ENCODE measurements at places on chromosomes 6 and 20.

DNA sequence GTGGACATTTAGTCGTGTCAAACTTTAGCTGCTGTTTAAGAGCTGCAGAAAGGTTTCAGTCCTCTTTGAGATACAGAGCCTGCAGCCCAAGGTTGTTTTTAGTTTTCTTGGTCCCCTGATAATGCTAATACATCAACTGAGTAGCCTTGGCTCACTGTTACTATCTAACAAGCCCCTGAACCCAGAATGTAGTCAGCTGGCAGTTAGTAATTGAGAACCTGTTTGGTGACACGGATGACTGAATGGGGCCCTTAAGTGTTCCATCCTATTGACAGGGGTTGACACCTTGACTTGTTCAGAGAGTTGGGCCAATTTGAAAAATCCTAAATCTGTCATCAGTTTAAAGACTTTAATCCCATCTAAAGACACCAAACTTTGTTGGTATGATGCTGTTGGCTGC, 2.8 kb downstream of the RTN4IP1 start:
- no peak for DNase-seq

DNA sequence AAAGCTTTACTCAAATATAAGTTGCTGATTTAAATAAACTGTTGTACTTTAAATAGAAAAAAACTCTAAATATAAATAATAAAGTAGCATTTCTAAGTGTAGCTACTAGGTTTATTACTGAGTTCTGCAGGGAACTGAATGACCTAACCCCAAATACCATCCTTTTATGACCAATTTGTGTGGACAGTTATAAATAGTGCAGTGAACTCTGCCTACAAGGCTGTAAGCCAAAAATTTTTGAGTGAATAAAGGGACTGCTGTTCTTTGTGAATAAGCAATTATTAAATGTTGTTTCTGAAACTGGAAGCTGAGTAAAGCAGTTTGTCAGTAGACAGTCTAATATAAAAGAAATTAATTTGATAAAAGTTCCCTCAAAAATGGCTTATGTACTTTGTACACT, 90.8 kb upstream of the ELOVL5 start:
- DNase-seq = peak; percentile 79

- peak; percentile 67 for DNase-seq
Measured at GRCh38 chr20:15836634-15837033, 736.6 kb downstream of the KIF16B start.

DNA sequence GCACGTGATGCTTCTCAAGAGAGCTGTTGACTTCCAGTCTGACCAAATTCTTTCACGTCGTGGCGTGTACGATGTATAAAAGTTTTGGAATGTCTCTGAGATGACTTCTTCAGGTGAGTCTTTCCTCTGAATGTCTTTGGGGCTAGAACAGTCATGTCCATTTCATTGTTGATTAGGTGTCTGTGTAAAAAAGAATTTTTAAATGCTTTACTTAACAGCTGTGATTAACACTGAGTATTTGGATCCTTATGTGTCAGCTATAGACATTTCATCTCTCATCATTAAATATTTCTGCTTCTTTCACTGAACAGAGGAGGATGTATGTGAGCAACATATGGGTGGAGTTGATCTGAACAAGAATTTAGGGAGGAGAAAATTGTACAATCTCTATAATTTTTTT, 29.3 kb upstream of the KIF13A start:
- DNase-seq = no peak

- DNase-seq = no peak
Measured at GRCh38 chr6:92681401-92681800, 738.0 kb downstream of the EPHA7 start.

GRCh38 chr20:47361057-47361915, 4.8 kb upstream of the ZMYND8 start:
- DNase-seq = no peak

- no peak for DNase-seq
Measured at GRCh38 chr6:169239181-169239580, 14.5 kb downstream of the THBS2 start.

DNA sequence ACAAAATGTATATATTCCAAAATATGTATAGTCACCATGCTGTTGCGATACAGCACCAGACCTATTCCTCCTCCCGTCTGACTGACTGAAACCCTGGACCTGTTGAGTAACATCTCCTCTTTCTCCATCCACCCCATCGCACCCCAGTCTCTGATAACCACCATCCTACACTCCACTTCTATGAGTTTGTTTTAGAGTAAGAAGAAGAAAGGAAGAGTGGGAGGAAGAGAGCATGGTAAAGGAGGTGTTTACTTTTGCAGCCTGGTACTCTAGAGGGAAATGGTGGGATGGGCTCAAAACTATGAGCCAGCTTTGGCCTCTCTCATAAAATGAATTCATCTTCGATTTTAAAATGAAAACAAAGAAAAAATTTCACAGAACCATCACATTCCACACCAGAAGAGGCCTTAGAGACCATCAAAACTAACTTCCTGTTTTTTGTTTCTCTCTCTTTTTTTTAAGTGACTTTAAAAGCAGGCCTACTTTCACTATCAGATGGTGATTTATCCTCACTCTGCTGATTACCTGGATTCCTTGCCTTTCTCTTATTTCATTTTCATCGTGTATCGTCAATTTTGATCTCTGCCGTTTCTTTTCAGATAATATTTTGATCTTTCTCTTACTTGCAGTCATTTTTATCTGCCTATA, 16.8 kb upstream of the FUCA2 start:
- DNase-seq = no peak
